Karpas-422 (cell line): ENCODE measurements at places on chromosomes 1 and 21. TPM values are rescaled to one million over a fixed set of nuclear protein-coding genes. Genes with fewer than 3 reads are reported as not detected.

DNA sequence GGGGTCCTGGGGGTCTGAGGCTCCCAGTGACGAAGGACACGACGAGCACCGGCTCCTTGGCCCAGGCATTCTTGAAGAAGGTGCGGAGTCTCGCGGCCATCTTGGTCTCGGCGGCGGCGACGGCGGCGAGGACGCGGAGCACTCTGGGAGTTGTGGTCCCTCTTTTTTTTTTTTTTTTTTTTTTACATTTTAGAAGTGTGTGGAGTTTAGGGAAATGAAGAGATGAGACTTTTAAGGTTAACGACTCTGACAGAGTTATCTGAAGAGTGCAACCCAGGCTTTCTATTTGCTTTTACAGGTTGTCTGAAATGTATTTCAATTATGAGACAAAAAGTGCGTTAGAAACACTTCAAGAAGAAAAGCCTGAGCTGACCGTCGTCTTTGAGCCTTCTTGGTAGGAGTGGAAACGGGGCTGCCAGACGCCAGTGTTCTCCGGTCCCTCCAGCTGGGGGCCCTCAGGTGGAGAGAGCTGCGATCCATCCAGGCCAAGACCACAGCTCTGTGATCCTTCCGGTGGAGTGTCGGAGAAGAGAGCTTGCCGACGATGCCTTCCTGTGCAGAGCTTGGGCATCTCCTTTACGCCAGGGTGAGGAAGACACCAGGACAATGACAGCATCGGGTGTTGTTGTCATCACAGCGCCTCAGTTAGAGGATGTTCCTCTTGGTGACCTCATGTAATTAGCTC is 9.7 kb downstream of the OR2B11 start:
- H3K4me1 ChIP-seq: no peaks in the 10 kb centered on the region
- H3K4me3 ChIP-seq: no peak overlapping the region

DNA sequence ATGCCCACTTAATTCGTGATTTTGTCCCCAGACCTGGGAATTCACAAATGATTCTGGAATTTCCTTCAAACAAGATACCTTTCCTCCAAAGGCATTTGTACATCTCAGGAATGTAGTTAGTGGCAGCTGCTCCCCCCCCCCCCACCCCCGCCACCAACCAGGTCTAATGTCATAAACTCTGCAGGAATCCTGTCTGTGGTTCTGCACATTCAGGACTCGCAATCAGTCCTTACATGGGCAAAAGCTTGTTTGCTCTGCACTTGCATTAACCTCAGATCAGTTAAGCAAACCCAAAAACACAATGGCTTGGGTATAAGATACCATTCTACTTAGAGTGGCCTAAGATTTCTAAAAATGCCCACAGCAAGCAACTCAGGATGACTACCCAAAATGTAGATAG is 143.8 kb downstream of the TGFB2 start:
- no peaks in the 10 kb centered on the region for H3K27me3 ChIP-seq
- no peak overlapping the region for H3K4me3 ChIP-seq
- H3K4me1 ChIP-seq: no peaks in the 10 kb centered on the region
- H3K27ac ChIP-seq: no peak overlapping the region

DNA sequence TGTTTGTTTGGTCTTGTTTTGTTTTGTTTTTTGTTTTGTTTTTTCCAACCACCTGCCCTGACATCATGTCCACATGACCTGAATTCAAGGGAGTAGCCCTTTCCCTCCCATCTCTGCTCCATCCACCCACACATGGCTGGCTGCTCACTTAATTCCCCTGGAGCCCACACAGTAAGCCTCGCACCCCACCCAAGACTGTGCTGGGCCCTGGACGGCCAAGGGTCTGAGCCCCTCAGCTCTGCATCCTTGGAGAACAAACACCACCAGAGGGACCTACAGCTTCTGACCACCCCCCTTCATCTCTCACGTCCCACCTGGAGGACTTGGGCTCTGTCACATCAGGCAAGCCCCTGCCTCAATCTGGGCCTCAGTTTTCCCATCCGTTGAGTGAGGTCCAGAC is 39.1 kb downstream of the MATN1 start:
- no peak overlapping the region for H3K27ac ChIP-seq
- no peaks in the 10 kb centered on the region for H3K27me3 ChIP-seq

DNA sequence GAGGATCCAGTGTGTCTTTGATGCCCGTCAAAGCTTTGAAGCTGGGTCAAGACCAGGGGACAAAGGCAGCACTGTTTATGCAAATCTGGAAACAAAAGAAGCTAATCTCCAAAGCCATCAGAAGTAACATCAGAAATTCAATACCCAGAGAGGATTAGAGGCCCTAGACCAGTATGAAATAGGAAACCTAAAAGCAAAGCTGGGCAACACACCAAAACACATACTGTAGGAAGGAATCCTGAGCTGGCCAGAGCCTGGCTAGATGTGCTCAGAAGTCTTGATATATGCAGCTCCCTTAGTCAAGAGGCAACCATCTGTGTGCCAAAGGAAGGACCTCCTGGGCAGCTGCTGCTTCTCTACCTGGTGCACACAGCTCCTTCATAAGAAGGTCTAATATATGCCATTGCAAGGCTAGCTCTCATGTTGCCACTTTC is 12.3 kb downstream of the COLGALT2 start:
- no peaks in the 10 kb centered on the region for H3K27me3 ChIP-seq
- no peak for DNase-seq
- H3K36me3 ChIP-seq: no peaks in the 10 kb centered on the region

DNA sequence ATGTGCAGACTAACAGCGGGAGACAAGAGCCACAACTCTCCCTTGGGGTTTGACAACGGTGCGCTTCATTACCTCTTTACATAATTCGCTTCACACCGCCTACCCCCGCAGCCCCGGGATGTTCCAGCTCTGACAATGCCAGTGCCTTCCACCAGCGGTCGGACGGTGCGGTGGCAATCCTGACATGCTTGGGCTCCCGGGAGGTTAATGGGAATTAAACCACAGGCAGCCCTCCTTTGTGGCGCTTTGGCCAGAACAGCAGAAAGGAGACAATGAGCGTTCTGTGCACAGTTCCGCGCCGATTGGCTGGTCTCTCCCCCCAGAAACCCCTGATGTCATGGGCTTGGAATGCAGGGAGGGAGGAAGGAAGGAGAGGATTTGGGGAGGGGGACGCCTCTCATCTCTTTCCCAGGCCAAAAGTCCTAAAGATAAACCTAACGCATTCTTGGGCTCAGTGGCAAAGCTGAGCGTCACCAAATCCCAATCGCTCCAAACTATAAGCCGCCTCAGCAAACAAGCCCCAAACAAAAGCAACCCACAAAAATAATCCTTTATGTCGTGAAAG is 1.3 kb downstream of the CNN3 start:
- H3K27ac ChIP-seq: no peak overlapping the region
- peaks cover 15% of the 10 kb centered on the region for H3K4me1 ChIP-seq
- H3K36me3 ChIP-seq: no peaks in the 10 kb centered on the region
- peak overlapping the region; percentile 34 for H3K4me3 ChIP-seq
- H3K27me3 ChIP-seq: no peaks in the 10 kb centered on the region

DNA sequence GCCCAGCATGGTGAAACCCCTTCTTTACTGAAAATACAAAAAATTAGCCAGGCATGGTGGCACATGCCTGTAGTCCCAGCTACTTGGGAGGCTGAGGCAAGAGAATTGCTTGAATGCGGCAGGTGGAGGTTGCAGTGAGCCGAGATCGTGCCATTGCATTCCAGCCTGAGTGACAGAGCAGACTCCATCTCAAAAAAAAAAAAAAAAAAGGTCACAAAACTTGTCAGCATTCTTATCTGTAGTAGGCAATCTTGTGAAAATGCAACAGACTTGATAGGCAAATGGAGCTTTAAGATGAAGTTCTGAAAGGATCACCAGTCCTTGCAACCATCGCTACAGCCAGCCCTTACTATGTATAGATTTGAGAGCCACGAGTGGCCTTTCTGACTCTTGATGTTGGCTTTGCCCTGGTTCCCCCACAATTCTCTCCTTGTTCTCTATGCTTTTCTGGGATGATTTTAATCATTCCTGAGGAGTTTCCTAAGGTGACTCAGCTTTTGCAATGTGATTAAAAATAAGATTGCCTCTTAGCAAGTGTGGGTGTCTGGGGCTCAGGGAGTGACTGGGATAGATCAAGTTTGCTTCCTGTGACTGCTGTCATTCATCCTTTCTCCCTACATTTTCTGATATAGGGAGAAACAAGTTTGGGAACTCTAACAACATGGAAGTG is 7.1 kb upstream of the MAP1LC3C start:
- no peak overlapping the region for H3K4me3 ChIP-seq
- no peak overlapping the region for H3K27ac ChIP-seq
- DNase-seq: peak; percentile 17

- H3K27me3 ChIP-seq: no peaks in the 10 kb centered on the region
- H3K4me1 ChIP-seq: no peaks in the 10 kb centered on the region
- H3K36me3 ChIP-seq: no peaks in the 10 kb centered on the region
- H3K27ac ChIP-seq: no peak overlapping the region
- no peak for DNase-seq
- H3K4me3 ChIP-seq: no peak overlapping the region
Measured at GRCh38 chr1:8109216-8109615, 83.1 kb upstream of the ERRFI1 start.

DNA sequence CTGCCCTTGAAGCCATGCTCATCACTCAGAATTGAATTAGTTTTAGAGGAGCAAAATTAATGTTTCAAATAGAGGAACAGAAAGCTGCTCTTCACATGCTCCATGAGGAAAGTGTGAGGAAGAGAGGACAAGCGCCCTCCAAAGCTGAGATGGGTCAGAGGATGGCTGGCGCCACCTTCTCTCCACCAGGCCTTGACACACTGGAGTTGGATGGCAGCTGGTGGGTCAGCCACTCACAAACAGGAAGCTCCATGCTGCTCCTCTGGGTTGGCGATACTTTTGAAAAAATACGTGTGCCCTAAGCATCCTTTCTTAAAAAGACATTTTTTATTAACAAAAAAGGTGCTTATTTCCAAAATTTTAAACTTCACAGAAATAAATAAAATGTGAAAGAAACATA is 3.1 kb upstream of the CD2 start:
- H3K4me3 ChIP-seq: no peak overlapping the region
- H3K4me1 ChIP-seq: no peaks in the 10 kb centered on the region
- no peak overlapping the region for H3K27ac ChIP-seq
- H3K36me3 ChIP-seq: no peaks in the 10 kb centered on the region
- H3K27me3 ChIP-seq: peaks cover 3% of the 10 kb centered on the region; the same call in 1 of the 2 replicates

- H3K27ac ChIP-seq: no peak overlapping the region
- no peaks in the 10 kb centered on the region for H3K27me3 ChIP-seq
- DNase-seq: peak; percentile 20
Measured at GRCh38 chr1:160370561-160371345, 3.9 kb downstream of the NHLH1 start.

DNA sequence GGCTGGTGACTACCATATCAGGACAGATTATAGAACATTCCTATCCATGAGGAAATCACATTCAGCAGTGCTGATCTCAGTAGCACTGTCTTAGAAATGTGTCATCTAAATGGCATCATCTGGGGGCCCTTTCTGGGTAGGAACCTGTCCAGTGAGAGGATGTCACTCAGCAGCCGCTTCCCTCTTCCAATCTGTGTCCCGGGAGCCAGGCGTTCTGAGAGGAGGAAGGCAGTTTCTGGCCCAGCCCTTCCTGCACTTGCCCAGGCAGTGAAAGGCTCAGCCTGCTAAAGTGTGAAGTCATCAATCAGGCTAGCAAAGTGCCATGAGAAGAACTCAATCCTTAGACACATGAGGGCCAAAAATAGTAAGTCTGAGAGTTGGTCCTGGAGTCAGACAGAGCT is 25.6 kb downstream of the RAB4A start:
- H3K4me1 ChIP-seq: no peaks in the 10 kb centered on the region
- no peaks in the 10 kb centered on the region for H3K36me3 ChIP-seq
- no peak overlapping the region for H3K27ac ChIP-seq
- no peak for DNase-seq
- H3K4me3 ChIP-seq: no peak overlapping the region

- no peaks in the 10 kb centered on the region for H3K27me3 ChIP-seq
- peaks cover 32% of the 10 kb centered on the region for H3K36me3 ChIP-seq
- H3K27ac ChIP-seq: no peak overlapping the region
- H3K4me1 ChIP-seq: no peaks in the 10 kb centered on the region
- H3K4me3 ChIP-seq: no peak overlapping the region
Measured at GRCh38 chr1:155729031-155729898, 40.4 kb downstream of the DAP3 start.

DNA sequence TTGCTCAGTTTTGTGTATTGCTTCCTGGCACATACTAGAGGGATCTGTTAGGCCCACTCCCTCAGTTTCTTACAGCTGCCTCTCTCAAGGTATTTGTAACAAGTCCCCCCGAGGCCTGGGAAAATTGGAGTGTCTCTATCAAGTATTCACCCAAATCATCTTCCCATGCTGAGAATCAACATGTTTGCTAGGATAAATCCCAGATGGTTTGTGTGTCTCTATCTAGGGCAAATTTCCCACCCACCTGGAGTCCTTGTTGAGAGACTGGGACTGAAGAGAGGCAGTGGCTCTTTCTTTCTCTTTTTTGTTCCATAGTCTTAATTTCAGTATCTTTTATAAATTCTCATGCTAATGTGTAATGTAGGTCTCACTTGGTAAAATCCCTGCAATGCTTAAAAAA is 58.0 kb downstream of the OLFM3 start:
- no peaks in the 10 kb centered on the region for H3K36me3 ChIP-seq
- no peak overlapping the region for H3K27ac ChIP-seq
- H3K4me1 ChIP-seq: no peaks in the 10 kb centered on the region
- no peak for DNase-seq

DNA sequence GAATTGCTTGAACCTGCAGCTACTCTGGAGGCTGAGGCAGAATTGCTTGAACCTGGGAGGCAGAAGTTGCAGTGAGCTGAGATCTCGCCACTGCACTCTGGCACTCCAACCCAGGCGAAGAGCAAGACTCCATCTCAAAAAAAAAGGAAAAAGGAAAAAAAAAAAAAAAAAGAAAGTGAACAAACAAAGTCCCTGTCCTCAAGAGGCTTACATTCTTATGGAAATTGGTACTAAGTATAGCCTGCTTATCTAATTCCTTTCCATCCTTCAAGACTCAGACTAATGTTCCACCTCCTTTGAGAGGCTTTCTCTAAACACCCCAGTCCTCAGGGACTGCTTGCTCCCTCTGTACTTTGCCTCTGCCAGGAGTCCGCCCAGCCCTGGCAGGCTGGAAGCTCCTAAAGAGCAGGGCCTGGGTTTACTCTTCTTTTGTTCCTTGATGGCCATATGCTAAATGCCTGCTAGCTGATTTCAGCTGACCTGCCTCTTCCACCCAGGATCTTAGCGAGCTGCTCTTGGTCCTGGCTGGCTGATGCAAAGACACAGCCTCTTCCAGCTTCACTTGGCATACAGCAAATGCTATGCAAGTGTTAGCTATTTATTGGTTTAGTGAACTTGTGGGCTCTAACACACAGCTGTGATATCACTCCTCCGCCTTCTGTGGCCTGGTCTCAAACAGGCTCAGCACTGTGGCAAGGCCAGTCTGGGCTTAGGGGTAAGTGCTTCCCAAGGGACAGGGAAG is 9.8 kb downstream of the SLC9A1 start:
- H3K36me3 ChIP-seq: peaks cover 16% of the 10 kb centered on the region
- no peak overlapping the region for H3K4me3 ChIP-seq
- H3K27me3 ChIP-seq: no peaks in the 10 kb centered on the region
- peak overlapping the region; percentile 99 for H3K27ac ChIP-seq
- peaks cover 97% of the 10 kb centered on the region for H3K4me1 ChIP-seq
- no peak for DNase-seq

CNIH3 gene
- total RNA-seq: 1.3 and 4.7 TPM in 2 replicates

KCNJ6 gene
- not detected in 2 replicates for total RNA-seq

SYT2 gene
- not detected in 2 replicates for total RNA-seq

STIL gene
- total RNA-seq: 15.2 and 29.4 TPM in 2 replicates
